Stimulated activated CD8-positive, alpha-beta memory T cell treated with anti-CD3 and anti-CD28 coated beads, Interleukin-2, amount 100 ng/mL, for 48 hours (primary cell): ENCODE measurements at places on chromosomes 6 and 20.

- peak; percentile 54 for DNase-seq
These were observed 474 bp downstream of the CEBPB start for GRCh38 chr20:50191065-50191543.

- peak; percentile 69 for DNase-seq
These were observed 30.8 kb downstream of the SF3B5 start for GRCh38 chr6:144064402-144065212.

- no peak for DNase-seq
These were observed 12.1 kb upstream of the MLN start for GRCh38 chr6:33815854-33816253.

GRCh38 chr6:43170417-43170930 is 595 bp upstream of the SRF start:
- no peak for DNase-seq

- DNase-seq = no peak
These were observed 867 bp downstream of the EBF4 start for GRCh38 chr20:2693286-2694007.

- DNase-seq = no peak
These were observed 198.6 kb downstream of the MMUT start for GRCh38 chr6:49264496-49264895.

DNA sequence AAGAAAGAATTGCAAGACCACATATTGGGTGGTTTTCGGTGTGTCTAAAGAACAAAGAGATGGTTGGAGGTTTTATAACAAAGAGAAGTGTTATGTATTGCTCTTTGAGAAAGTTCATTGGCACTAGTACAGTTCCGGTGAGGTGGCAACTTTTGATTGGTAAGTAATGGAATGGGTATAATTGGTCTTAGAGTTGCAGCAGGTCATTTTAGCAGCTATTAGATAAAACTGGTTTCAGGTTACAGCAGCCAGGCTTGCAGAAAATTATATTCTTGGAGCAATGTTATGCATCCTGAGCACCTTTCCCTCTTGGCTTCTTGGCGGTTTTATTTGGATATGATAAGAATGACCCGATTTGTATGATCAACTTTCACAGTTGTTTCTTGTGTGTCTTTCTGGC is 12.3 kb upstream of the SSTR4 start:
- no peak for DNase-seq
